ENCODE measurements at places on chromosomes 4 and X.

DNA sequence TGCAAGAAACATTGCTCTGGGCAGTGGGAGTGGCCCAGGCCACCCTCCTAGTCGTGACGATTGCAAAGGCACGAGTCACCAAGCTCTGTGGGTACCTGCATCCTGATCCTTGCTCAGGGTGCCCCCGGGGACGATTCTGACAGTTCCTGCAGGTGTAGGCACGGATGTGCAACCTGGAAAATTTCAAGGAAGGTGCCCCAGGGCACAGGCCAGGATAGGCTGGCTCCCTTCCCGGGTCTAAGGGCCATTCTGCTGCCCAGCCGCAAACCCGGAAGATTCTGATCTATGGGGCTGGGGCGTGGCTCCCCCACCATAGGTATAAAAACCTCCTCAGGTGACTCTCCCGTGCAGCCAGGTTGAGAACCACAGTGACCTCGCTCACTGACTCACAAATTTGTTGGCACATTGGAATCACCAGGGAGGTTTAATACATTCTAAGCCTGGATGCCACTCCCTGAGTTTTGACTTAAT is 228.5 kb downstream of the PTTG2 start:
- DNase-seq = no peak

DNA sequence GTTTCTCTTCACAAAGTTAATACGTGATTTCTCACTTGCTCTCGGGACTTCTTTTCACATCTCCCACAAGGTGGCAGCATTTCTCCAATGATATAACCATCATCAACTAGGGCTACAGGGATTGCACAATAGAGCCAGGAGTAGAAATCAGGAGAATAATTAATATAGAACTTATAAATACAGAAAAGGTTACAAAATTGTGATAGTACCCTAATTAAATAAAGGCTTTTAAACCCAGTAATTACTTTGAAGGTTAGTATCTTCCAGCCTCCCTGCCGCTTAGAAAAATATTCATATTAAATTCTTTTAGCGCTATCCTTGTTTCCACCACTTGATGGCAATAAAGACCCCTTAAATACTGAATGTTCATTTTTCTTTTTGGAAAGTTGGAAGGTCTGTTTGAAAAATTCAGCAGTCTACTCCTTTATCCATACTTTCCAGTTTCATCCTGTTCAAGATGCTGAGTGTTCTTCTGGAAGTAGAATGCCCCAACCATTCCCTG is 65.8 kb downstream of the RASGEF1B start:
- peak; percentile 63 for DNase-seq

- no peak for DNase-seq
These were observed 68.3 kb upstream of the HGFAC start for GRCh38 chr4:3373468-3373867.

DNA sequence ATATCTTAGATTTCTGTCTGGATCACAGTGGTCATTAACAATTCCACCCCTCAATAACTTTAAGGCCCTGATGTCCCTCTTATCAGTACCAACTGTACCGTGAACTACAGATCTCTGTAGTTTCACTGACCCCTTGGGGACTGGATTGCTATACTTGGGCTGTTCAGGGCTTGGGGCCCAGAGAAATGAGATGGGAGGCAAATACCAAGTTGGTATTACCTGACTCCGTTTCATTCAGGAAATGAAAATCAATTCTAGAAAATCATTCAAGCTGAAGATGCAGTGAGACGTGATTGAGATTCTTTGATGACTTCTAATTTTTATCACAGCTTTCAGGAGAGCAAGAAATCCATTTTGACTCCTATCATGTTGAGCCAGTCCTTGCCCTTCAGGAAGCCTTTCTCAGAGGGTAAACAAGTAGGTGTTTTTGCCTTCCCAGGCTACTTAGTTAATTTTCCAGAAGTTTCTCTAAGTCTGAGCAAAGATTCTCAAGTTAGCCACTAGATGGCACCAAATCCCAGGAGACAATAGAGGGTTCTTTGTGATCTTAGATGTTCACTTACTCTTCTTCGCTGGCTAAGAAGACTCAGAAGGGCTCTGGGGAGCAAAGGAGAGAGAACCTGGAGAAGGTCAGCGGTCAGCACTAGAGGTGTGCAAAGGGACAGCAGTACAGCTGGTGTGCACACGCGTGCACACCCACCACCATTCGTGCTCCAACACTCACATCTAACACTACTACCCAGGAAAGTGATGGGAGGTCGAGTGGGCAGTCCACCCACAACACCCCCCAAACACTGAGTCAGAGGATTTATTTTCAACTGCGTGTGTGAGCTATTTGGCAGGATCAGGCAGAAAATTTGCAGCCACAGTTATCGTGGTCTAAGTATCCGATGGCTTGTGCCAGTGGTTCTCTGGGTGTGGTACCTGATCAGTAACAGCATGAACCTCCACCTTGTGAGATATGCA is 7.4 kb downstream of the HNRNPH2 start:
- DNase-seq = peak; percentile 60

DNA sequence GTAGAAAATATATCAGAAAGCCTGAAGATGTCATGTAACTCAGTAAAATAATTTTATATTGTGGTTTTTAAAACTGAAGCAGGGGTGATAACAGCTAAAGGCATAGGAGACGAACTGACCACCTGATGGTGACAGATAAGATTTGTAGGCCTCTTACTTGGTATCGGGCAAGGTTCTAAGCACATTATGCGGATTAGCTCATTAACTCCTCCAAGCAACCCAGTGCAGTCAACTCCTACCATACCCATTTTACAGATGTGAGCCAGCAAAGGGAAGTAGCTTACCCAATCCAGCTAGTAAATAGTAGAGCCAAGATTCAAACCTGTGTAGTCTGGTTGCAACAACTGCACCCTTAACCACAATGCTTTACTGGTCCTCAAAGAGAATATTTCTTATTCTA is 62.1 kb downstream of the CC2D2A start:
- DNase-seq = no peak

DNA sequence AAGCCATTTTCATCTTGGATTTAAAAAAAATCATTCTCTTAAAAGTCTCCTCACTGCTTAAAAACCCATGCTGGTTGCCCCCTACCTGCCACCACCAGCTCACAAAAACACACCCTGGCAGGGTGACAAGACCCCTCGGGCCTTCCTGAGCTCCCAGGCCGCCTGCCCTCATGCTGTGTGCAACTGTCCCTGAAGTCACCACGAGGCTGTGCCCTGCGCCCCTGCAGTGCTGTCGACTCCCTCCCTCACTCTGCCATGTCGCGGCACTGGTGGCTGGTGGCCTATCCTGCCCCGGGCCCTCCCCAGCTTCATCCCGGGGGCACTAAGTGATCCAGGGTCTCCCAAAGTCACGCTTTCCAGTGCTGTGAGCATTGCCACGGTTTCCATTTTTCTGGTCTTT is 46.3 kb upstream of the ADRA2C start:
- DNase-seq = no peak

DNA sequence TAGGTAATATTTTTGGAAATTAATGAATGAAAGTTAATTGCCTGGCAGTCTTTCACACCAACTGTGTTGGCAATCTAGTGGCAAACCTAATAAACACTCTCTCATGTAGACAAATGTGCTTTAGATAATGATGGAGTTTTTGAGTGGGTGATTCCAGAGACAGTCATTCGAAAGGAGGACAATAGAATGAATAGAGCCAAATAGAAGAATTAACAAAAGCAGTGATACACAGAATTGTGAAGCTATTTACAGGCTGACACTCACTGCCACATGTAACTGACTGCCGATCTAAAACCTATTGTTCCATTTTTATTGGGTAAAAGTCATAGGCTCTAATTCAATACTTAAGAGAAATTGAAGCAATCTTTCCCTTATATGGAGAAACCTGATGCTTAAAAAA is 338.5 kb downstream of the PCDH7 start:
- no peak for DNase-seq

DNA sequence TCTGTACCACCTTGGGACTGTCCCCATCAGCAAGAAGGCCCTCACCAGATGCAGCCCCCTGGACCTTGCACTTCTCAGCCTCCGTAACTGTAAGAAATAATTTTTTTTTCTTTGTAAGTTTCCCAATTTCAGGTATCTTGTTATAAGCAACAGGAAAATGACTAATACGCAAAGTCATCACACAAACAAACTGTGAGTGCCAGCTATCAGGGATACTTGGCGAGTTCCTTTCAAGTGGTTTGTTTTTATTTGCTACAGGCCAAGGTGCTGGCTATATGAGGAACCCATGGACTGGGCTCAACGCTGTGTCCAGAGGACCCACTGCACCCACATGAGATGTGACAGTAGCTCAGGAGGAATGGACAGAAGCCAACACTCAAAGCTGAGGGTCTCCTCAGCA is 11.5 kb upstream of the GPM6B start:
- DNase-seq = no peak

GRCh38 chrX:123217077-123217476 is 33.0 kb downstream of the GRIA3 start:
- no peak for DNase-seq

DNA sequence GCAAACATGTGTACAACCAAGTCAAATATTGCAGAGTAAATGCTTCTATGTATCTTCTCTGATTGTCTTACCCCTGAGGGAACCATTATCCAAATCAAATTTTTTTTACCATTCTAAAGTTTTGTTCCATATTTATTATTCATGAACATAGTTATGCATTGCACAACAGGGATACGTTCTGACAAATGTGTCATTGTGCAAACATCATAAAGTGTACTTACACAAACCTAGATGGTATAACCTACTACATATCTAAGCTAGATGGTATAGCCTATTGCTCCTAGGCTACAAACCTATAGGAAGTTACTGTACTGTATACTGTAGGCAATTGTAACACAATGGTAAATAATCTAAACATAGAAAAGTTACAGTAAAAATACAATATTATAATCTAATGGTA is 23.4 kb downstream of the BEX3 start:
- DNase-seq = no peak

GRCh38 chrX:17413228-17413627 is 38.2 kb downstream of the NHS start:
- no peak for DNase-seq

DNA sequence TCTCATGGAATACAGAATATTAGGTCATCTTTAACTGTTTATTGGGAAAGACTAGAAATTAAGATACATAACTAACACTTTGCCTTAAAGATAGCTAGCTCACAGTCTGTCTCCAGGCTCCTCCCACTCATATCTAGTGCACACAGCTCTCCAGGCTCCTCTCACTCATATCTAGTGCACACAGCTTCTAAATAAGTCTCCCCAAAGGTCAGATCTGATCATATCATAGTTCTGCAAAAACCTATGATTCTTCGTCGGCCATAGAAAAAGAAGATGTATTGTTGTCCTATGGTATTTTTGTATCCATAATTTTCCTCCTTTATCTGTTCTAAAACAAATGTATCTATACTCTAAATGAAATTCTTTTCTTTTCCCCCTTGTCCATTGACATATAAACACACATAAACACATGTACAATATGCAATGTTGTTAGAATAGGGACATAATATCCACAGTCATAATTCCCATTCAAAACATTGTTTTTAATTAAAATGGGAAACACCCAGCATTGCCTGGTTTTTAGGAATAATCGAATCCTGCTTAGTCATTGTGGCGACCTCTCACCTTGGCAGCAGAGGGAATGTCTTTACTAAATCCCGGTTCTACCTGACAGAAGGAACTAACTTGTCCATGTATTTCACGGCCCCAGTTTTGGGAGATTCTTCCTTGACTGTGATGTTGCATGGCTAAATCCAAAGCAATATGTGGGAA is 1282.0 kb downstream of the PCDH7 start:
- no peak for DNase-seq

- DNase-seq = no peak
These were observed 13.6 kb downstream of the HMX1 start for GRCh38 chr4:8857766-8858700.

GRCh38 chr4:23911675-23912455 is 22.0 kb upstream of the PPARGC1A start:
- DNase-seq = no peak

DNA sequence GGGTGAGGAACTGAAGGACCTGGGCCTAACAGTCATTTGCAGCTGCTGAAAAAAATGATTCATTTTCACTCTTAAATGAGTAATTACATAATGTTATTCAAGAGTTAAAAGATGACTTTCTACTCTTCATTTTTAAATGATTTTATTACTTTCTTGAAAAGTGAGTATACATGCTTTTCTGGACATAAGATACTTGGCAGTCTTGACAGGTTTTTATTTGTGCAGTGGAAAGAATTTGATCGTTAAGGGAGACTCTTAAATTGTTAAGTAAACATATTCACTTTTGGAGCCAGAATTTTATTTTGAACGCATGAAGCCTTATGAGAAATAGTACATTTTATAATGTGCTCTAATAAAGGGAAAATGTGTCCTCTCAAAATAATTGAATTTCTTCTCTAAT is 245.7 kb downstream of the TENM3 start:
- no peak for DNase-seq

DNA sequence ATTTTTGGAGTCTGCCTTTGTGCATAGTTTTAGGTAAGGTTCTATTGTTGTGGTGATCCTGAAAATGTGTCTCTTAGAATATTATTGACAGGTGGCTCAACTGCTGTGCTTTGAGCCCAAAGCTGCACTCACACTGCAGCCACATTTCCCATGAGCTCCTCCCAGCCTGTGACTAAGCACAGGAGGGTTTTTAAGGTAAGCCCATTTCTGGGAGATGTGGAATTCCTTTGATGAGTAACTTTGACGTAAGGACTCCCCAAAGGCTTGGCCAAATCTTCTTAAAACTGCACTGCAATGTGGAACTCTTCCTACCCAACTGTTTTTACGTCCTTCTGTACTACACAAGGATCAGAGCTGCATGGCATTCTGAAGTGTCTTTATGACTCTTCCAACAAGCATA is 20.0 kb upstream of the TMPRSS11A start:
- no peak for DNase-seq

GRCh38 chrX:103629318-103630170 is 769 bp downstream of the TCEAL1 start:
- DNase-seq = no peak

GRCh38 chr4:42473071-42473684 is 75.9 kb downstream of the SHISA3 start:
- no peak for DNase-seq

GRCh38 chr4:71559957-71560571 is 221.2 kb downstream of the SLC4A4 start:
- no peak for DNase-seq

GRCh38 chrX:71057848-71058530 is 10.1 kb downstream of the SNX12 start:
- no peak for DNase-seq

All from central memory CD4-positive, alpha-beta T cell (primary cell).